Adipocyte (in vitro differentiated cells): ENCODE measurements at places on chromosomes 7 and 10.

GRCh38 chr7:105906695-105907094 is 30.3 kb upstream of the ATXN7L1 start:
- DNase-seq = no peak

GRCh38 chr7:45015313-45015712 is 15.3 kb downstream of the CCM2 start:
- no peak for DNase-seq

DNA sequence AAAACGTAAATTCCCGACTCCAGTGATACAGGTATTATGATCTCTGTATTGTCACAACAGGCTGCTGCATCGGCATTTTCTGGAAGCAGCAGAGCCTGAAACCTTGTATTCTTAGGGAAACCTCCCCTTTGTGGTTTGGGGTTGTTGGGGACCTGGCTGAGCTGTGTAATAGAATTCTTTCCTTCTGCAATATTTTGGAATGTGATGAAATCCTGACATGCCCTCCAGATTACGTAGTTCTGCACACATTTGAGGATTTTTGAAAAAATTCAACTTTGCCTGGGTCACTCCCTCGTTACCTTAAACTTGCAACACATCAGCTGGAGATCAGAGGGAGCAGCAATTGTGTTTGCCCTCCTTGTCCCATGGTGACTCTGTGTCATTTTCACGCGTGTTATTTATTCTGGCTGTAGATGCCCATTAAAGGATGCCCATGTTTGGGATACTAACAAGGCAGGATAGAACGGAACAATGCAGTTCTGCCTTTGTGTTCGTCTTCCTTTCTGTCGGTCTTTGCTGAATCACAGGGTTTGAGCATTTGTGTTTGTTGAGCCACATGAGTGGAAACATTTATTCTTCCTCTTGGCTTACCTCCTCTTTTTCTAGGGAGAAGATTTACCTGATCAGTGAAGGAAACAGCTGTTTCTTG is 181.7 kb downstream of the TCF7L2 start:
- DNase-seq = peak; percentile 95

- DNase-seq = peak; percentile 87
These were observed at the start of gene CDK6 for GRCh38 chr7:92836489-92836999. TSS of gene CDK6 (minus strand) at chr7:92836573. CDS start at chr7:92833323, 3,250 bp downstream.

GRCh38 chr7:67478066-67478465 is 481.4 kb downstream of the TYW1 start:
- DNase-seq = no peak

DNA sequence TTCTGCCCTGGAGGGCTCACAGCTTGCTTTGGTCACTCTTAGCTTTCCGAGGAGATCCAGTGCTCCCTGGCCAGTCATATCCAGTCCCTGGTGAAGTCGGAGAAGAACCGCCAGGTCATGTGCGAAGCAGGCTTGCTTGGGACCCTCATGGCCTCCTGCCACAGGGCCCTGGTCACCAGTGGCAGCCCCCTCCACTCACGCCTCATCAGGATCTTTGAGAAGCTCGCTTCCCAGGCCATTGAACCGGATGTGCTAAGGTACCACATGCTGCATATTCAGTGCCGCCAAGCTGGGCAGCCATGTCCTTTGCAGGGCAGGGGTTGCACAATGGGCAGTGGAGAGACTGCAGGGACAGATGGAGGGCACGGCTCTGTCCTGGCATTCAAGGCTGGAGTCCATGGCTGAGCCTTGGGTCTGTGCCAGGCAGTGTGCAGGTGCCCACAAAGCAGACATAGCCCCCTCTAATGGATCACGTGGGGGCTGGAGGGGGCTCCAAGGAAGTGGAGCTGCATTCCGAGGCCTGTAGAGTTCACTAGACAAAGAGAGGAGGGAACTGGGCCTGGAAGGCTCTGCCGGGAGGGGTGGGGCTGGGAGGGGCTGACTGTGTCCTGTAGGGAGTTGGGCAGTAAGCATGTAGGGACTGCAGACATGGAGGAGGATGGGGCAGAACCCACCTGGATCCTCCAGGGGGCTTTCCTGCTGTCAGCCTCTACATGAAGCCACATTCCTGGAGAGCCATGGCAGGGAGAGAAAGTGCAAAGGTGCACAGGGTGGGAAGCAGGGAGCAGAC is 89.9 kb downstream of the WDFY4 start:
- DNase-seq = no peak

DNA sequence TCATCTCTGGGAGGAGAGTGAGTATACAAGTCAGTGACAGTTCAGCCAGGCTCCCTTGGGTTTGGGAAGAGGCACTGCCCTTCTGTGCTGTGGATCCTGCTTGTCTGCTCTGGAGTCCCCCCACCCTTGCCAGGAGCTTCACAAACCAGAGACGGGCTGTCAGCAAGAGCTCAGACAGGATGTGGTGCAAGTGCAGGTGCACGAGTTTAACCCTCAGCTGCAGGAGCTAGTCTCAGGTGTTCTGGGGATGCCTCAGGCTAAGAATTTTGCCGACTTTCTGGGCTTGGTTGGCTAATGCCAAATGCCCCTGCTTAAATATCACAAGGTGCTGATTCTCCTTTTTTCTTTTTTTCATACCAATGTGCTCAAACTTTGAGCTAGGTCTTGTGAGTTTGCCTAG is 22.3 kb downstream of the ZNF783 start:
- DNase-seq = no peak

DNA sequence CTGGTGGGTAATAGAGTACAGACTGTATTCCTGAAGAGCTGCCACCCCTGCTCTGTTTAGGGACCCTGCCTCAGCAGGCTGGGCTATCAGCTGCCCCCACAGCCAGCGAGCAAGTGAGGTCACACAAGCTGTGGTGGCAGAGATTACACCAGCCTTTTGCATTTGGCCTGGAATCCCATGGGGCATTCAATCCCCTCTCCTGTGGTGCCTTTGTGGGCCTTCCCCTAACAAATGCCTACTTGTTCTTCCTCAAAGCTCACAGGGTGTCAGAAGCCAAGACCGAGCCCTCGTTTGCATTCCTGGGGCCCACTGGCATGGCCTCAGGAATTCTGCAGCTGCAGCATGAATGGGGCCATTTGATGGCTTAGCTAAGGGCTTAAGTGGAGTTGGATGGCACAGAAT is 212.7 kb upstream of the PHYHIPL start:
- no peak for DNase-seq

DNA sequence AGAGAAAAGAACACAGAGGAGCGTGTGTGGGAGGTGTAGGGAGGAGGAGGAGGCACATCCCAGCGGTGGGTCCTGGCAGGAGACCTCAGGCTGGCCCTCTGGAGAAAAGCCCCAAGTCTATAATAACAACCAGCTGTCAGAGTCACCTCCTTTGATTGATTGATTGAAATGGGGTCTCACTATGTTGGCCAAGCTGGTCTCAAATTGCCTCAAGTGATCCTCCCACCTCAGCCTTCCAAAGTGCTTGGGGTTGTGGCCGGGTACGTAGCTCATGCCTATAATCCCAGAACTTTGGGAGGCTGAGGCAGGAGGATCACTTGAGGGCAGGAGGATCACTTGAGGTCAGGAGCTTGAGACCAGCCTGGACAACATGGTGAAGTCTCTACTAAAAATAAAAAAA is 103.0 kb upstream of the ANLN start:
- DNase-seq = no peak
